ENCODE measurements at places on chromosomes 4 and X. TPM values are rescaled to one million over a fixed set of nuclear protein-coding genes. Genes with fewer than 3 reads are reported as not detected.

Gene ESX1
- total RNA-seq, result not detected

Gene CC2D2A
- total RNA-seq, result 9.0 TPM

Gene MGAT4D
- not detected for total RNA-seq

Gene LEF1
- 4.5 TPM for total RNA-seq

Gene XKRX
- 0.11 TPM for total RNA-seq

Gene LUZP4
- total RNA-seq, result not detected

Gene BEX1
- 4.1 TPM for total RNA-seq

Gene ETDA
- not detected for total RNA-seq

GRCh38 chr4:7263166-7263565 lies 70.8 kb downstream of the SORCS2 start:
- DNase-seq, result no peak

DNA sequence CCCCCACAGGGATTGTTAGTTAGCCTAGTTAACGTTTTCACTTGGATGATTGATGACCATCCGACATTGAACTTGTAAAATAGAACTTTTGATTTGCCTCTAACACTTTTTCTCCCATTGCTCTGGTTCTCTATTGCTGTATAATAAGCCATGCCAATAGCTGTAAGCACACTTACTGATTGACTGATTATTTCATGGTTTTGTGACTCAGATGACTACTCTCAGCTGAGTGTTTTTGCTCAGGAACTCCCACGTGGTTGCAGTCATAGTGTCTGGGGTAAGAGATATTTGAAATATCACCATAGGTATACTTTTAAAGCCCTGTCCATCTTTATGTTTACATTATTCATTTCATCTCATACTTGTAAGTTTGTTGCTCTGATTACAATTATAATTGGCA lies 1285.5 kb downstream of the STIM2 start:
- no peak for DNase-seq

GRCh38 chr4:158958489-158959270 lies 144.2 kb upstream of the RAPGEF2 start:
- no peak for DNase-seq

- no peak for DNase-seq
Measured at GRCh38 chr4:156038772-156039171, 85.1 kb upstream of the CTSO start.

DNA sequence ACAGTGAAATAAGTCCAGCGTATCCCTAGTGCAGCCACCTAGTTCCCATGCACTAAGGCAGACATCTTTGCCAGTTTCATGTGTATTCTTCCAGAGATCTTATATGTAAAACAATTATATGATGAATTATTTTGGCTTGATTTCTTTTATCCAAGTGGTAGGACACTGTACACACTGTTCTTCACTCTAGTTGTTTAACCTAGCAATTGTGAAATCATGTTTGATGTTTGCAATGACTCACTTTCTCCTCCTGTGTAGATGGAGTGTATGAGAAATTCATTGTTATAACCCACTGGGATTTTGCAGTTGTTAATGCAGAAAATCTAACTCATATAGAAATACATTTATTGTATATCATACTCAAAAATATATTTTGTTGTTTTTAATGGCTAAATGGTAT lies 17.5 kb upstream of the TBC1D1 start:
- no peak for DNase-seq

DNA sequence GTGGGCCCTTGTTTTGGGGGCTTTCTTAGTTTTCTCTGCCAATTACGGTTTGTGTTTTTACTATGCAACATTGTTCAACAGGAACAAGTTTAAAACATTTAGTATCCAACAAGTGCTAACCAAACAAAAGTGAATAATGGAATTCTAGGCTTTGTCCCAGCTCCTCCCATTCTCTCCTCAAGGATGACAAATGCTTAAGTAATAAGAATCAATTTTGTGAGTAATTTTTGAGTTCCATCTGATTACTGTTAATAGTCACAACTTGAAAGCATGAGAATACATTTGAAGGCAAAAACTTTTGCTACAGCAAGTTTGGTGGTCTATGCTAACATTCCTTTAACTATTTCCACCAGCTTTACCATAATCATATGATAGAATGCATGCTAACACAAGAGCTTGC lies 78.1 kb upstream of the HPGD start:
- no peak for DNase-seq

DNA sequence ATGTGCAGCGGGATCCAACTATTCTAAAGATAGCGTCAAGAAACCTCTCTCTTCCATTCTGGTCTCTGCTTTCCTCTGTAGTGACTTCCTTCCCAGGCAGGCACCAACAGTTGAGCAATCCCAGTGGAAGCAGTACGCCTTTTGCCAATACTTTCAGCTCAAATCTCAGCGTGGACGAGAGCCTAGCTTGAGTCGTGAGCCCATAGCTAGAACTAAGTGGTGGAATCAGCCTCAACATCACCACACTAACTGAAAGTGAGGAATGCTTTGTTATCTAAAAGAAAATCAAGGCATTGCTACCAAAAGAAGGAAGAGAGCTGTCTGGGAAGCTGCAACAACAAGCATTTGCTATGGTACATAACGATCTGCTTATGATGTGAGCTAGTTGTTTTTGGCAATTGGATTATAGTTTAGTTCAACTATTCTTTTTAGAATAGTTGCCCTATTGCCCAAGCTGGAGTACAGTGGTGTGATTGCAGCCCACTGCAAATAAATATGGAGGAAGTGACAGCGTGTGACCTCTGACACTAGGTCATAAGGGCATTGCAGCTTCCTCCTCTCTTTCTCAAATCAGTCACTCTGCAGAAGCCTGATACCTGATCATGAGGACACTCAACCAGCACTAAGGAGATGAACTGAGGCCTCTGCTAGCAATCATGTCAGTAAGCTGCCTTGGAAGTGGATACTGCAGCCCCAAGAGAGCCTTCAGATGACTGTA lies 24.7 kb upstream of the FRYL start:
- DNase-seq, result no peak

Data from cardiac septum (tissue), 1 donor.